Smooth muscle cell of the brain vasculature (primary cell): ENCODE measurements at places on chromosomes 5 and 9.

- no peak for DNase-seq
Measured at GRCh38 chr9:34321451-34321850, 7.6 kb downstream of the KIF24 start.

- DNase-seq: no peak
Measured at GRCh38 chr9:127004946-127005769, 90.6 kb downstream of the RALGPS1 start.

DNA sequence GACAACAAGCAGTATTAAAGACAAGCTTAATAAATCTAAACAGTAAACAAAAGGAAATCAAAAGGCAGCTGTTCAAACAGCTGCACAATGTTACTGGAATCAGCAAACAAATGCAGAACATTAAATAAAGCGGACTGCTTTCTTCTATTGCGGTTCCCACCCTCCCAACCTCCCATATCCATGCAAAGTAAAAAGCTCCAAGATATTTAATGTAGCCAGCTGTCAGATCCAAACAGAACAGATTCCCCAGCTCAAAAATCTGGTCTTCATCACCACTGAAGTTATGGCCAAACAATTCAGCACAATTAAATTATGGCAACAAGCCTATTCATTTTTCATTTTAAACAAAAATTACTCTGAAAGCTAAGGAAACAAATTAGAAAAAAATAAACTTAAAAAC lies 75.9 kb downstream of the SLC38A9 start:
- no peak for DNase-seq

DNA sequence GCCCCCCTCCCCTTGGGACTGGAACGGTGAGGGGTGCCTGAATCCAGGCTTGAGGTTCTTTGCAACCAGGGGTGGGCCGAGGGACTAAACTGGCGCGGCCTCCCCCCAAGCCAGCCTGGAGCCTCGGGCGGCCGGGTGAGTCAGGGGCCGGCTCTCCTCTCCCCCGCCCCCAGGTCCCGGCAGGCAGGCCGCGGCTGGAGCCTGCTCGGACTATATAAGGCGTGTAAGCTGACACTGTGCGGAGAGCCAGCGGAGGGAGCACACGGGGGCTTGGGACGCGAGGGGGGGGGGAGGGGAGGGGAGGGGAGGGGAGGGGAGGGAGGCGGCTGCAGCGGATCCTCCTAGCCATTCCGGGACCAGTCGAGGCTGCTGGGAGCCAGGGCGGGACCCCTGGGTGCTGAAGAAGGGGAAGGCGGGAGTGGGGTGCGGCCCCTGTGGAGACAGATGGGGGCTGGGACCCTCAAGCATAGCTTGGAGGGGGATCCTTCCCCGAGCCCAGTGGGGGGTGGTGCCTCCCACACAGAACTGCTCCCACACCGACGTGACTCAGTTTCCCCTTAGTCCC lies 595 bp downstream of the PDLIM7 start:
- DNase-seq: no peak
